ENCODE measurements at places on chromosomes 5 and 9.
A peak's percentile ranks its signal among the peaks of the same experiment; 100 is the strongest.

GRCh38 chr5:74386571-74387334 lies 253.8 kb downstream of the ENC1 start:
- no peak for DNase-seq

GRCh38 chr5:33891788-33892619 lies at the start of gene ADAMTS12:
Gene ADAMTS12, minus strand, starts transcription at chr5:33891990. Its CDS starts 134 bp downstream, at chr5:33891856.
- no peak for DNase-seq

- DNase-seq: no peak
Observed at GRCh38 chr9:37229882-37230482, 109.6 kb downstream of the ZCCHC7 start.

- DNase-seq: no peak
Observed at GRCh38 chr5:79842991-79843390, 148.1 kb downstream of the MTX3 start.

- no peak for DNase-seq
Observed at GRCh38 chr5:101580591-101580990, 677.5 kb upstream of the ST8SIA4 start.

DNA sequence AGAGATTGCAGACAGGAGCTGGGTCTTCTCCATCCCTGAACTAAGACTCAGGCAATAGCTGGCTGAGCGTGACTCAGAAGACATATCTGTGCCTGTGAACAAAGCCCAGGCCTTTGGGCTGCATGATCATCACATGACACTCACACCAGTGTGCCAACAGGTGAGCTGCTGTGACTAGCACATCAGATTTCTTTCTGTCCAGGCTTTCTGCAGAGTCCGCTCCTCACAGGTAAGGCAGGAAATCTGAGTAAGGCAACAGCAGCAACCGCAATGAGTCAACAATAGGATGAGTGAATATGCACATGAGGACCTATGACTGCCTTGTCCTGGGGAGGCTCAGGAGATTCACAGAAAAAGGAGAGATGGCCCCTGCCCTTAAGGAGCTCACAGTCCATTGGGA lies 293.6 kb downstream of the ACTL7B start:
- no peak for DNase-seq

DNA sequence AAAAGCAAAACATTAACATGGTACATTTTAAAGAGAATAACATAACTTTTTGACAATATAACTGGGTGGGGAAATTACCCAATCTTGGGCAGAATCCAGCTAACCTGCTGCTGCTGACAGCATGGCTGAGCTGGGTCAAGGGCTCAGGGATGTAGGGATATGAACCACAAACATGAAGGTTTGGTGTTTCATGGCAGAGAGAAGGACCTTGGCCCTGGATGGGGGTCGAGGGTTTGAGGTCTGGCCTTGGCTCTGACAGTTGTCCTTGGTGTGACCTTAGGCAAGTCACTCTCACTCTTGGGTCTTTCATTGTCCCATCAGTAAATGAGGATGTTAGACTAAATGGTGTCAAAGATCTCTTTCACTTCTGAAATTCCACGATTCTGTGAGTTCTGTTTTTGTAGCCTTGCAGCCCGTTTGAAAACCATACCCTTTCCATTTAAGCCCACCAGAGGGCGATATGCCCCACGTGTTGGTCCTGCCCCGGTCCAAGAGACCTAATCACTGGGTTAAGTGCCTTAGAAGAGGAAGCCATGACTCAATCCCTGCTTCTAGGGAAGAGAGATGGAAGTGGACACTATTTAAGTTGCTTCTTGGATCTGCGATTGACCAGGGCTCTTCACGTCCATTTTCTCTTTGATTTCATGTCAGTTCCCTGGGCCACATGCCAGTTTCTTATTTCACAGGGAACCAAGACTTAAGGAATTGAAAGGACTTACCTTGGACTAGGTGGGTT lies 56.8 kb upstream of the TEX48 start:
- peak; percentile 53 for DNase-seq

GRCh38 chr5:13704396-13704795 lies 240.1 kb downstream of the DNAH5 start:
- DNase-seq: no peak

GRCh38 chr5:172559004-172559932 lies 81.8 kb upstream of the NEURL1B start:
- no peak for DNase-seq

DNA sequence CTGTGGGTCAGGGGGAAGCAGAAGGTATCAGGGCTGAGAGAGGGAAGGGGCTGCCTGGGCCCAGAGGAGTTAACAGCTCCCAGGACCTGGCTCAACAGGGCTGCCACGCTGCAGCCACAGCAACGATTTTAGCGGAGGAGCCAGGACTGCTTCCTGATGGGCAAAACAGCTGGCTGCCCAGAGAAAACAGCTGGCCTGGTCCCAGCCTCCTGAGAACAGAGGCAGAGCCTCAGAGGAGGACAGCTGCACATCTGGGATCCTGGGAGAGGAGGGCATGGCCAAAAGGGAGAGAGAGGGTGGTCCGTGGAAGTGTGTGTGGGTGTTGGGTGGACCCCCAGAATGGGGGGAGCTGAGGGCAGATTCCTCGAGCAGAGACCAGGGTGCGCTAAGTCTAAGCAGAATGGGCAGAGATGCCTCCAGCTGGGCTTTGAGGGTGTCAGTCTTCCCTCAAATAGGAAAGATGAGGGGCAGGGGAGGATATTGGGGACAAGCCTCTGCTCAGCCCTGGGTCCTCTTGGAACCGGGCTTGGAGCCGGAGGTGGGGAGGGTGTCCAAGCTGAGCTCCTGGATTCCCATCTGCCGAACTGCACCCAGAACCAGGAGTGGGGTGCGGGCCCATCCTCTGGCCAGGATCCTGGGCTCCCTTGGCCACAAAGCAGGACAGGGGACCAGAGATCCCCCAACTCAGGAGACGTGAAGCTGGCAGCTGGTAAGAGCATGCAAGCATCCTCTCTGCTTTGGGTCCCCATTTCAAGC lies 9.1 kb upstream of the CERCAM start:
- DNase-seq: no peak

DNA sequence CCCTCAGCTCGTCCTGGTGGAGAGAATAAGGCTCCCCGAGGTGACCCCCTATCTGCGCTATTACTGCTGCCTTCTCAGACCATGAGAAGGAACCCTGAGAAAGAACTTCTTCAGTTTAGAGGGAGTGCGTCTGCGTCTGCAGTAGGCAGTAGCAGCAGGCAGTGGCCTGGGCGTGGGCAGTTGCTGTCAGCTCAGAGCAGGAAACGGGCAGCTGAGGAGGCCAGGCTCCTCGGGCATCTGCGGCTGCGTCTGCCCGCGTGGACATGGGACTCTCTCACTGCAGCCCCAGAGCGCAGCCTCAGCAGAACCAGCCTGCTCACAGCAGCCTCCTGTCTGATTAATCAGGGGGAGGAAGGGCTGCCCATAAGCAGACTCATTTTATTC lies 49.8 kb upstream of the FCN1 start:
- DNase-seq: no peak

DNA sequence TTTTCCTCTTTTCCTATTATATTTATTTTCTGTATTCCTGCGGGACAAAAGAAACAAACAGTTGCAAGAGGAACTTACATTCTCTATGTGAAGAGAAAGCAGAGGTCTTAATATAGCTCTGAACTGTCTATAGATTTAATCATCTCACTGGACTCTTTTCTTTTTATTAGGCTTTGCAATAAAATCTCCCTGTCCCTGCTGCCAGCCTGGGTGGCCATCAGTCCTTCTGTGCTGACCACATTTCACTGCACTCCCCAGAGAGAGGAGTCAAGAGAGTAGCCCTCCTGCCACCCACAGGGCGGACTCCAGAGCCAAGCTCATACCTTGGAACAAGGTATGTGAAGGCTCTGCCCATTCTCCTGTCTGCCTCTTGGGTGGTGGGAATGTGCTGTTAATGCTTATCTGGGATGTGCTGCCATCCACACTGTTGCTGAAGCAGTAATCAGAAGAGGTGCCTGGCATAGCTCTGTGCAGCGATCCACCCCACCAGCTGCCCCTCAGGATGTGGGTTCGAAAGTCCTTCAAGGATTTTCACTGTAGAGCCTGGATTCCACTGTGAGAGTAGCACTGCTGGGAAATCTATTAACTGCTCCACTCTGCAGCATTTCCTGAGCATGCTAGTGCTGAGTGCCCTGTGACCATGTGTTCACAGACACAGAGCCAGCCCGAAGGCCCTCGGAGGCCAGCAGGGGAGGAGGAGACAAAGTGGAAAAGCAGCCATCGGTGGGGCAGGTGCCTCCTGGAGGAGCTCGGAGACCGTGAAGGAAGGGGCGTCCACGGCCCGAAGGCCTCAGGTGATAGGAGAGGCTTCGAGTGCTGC lies 334.6 kb downstream of the MED10 start:
- DNase-seq: peak; percentile 60

GRCh38 chr9:6239694-6240093 lies 24.1 kb downstream of the IL33 start:
- DNase-seq: no peak

DNA sequence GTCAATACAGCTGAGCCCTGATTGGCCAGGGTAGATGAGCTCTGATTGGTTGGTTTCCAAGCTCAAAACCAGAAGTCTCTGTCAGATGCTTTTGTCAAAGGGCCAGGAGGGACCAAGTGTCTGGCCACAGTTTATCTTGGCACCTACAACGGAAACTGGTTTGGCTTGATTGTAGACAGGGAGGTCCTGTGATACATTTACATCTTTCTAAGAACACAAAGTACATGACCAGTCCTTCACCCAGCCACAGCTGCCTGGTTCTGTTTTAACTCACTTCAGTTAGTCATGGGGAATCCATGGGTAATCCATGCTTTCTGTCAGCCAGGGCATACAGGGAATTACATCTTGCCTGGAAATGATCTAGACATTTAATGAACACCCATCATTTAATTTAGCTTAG lies 171.2 kb downstream of the SLC12A2 start:
- no peak for DNase-seq

DNA sequence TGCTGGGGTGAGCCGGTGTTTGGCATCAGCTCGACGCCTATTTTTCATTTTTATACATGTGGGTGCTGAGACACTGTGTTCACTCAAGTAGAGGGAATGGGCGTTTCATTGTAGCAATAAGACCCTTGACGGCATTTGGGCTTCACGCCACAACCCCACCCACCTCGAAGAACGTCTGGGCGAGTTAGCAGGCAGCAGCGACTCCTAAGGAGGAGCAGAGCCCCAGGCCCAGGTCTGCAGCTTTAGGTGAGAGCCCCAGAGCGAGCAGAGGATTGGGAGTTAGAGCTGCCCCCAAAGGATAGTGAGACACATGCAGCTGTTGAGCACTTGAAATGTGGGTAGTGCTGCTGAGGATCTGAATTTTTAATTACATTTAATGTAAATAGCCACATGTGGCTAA lies 1.6 kb upstream of the ZFP62 start:
- no peak for DNase-seq

DNA sequence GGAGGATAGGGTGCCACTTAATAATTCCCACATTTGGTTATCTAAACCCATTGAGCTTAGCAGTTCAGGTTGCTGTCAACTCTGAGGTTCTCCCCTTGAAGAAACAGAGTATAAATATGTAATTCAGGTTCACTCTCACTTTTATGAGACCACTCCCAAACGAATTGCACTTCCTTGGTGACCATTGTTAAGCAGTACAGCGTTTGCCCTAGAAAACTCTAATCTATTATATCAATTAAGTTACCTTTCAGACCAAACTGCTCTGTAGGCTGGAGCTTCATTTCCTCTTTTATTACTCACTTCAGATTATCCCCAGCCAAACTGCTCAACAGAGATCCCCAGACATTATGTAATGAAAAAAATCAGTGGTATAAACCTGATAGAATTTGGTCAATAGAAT lies 1317.0 kb upstream of the ACO1 start:
- no peak for DNase-seq

DNA sequence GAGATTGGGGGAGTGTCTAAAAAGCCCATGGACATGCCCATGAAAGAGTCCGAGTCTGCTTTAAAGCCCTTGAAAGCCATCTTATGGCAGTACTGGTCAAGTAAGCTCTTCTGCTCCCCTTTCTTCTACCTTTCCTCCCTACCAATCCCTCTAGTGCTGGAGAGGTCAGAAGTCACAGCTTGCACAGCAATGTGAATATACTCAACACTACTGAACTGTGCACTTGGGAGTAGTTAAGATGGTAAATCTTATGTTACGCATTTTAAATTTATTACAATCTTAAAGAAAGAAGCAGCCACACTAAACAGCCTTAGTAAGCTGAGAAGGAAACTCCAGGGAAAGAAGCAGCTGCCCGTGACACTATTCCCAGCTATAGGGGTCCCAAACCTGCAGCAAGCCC lies 12.3 kb upstream of the TRAF1 start:
- no peak for DNase-seq

DNA sequence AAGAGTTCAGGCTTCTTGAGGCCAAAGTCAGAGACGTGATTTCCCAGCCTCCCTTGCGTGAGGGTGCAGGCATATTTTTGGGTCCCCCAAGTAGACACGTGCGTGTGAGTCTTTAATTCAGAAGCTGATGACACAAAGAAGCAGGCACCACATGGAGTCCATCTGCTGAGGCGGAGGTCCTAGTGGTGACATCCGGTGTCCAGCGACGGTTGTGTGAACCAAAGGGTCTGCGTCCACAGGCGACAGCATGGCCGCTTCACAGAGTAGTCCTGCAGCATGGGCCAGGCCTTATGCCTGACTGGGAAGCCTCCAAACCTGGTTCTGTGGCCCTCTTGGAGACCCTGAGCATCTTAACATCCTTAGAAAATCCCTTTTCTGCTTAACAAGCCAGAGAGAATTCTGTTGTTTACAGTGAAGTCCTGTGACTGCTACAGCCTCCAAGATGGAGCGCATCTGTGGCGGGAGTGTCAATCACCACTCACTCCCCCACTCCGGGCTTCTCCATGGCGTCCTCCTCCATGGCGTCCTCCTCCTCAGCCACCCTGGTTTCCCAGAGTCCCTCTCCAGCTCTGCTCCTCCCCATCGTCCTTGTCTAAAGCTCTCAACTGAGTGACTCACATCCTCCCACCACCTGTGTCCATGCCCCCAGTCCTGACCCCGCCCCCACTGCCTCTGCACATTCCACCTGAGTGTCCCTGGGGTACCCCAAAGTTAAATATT lies 133.8 kb downstream of the PAX5 start:
- no peak for DNase-seq

DNA sequence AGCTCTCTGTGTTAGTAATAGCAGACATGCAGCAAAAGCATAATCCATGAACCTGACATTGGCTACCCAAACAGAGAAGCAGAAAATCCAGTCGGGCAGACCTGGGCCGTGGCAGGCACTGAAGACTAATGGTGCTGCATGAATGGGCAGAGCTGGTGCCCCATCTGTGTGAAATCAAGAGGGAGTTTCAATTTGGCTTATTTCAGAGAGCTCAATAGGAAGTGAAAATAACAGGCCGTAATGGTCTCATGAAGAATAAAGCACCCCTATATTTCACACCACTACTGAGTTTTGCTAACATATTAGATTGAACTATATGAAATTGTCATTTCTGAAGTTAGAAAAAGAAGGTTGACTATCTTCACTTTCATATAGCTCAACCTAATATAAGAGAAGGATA lies 149.7 kb downstream of the ENC1 start:
- DNase-seq: no peak

DNA sequence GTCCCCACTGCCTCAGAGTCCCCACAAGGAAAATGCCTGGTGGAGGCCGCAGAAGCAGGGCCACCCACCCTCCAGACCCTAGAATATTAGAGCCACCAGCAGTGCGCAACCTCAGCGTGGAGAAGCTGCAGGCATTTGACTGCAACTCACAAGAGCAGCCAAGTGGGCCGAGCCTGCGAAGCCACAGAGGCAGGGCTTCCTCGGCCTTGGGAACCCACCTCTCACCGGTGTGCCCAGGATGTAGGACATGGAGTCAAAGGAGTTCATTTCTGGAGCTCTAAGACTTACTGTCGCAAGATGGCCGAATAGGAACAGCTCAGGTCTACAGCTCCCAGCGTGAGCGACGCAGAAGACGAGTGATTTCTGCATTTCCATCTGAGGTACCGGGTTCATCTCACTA lies 397.9 kb upstream of the PIK3R1 start:
- DNase-seq: no peak

GRCh38 chr5:132479111-132479951 lies 11.2 kb downstream of the IRF1 start:
- no peak for DNase-seq
